Central memory CD8-positive, alpha-beta T cell (primary cell): ENCODE measurements at places on chromosomes 2 and 18.

GRCh38 chr18:3747176-3747973, 297.4 kb downstream of the TGIF1 start:
- H3K27me3 ChIP-seq = peaks cover 37% of the 10 kb centered on the region
- H3K27ac ChIP-seq = no peak overlapping the region
- no peak overlapping the region for H3K4me3 ChIP-seq
- no peak for DNase-seq
- H3K36me3 ChIP-seq = no peaks in the 10 kb centered on the region
- H3K4me1 ChIP-seq = no peaks in the 10 kb centered on the region

DNA sequence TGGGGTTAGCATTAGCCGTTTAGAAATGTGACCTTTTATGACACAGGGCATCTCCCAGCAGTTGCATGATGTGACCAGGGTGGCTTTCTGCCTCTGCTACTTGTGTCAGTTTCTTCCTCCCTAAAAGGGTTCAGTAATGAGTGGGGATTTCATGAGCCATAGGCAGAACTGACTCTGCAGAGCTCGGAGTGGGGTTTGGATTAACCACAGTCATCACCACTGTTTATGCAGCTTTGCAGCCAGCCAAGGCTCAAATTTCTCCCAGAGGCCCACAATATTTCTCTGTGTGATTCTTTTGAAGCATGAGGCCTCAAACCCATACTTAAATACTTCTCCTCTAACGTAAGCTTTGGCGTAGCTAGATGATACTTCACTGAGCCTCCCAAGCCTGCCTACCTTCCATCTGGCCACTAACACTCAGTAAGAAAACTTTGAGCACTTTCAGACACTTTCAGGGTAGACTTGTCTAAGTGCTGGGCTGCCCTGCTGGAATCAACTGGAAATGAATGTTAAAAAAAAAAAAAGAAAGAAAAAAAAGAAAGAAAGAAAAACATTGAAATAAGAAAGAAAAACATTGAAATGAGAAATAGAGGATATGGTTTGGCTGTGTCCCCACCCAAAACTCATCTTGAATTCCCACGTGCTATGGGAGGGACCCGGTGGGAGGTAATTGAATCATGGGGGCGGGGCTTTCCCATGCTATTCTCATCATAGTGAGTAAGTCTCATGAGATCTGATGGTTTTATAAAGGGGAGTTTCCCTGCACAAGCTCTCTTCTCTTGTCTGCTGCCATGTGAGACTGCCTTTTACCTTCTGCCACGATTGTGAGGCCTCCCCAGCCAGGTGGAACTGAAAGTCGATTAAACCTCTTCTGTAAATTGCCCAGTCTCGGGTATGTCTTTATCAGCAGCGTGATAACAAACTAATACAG, 11.5 kb upstream of the LAPTM4A start:
- peaks cover 23% of the 10 kb centered on the region for H3K27me3 ChIP-seq
- no peak overlapping the region for H3K27ac ChIP-seq
- no peak overlapping the region for H3K4me3 ChIP-seq
- H3K4me1 ChIP-seq = no peaks in the 10 kb centered on the region
- DNase-seq = no peak
- H3K36me3 ChIP-seq = no peaks in the 10 kb centered on the region

- H3K4me3 ChIP-seq = no peak overlapping the region
- no peaks in the 10 kb centered on the region for H3K36me3 ChIP-seq
- no peak overlapping the region for H3K27ac ChIP-seq
- H3K27me3 ChIP-seq = peaks cover 18% of the 10 kb centered on the region
- H3K4me1 ChIP-seq = no peaks in the 10 kb centered on the region
Observed at GRCh38 chr2:38935568-38936172, 46.0 kb downstream of the ARHGEF33 start.

DNA sequence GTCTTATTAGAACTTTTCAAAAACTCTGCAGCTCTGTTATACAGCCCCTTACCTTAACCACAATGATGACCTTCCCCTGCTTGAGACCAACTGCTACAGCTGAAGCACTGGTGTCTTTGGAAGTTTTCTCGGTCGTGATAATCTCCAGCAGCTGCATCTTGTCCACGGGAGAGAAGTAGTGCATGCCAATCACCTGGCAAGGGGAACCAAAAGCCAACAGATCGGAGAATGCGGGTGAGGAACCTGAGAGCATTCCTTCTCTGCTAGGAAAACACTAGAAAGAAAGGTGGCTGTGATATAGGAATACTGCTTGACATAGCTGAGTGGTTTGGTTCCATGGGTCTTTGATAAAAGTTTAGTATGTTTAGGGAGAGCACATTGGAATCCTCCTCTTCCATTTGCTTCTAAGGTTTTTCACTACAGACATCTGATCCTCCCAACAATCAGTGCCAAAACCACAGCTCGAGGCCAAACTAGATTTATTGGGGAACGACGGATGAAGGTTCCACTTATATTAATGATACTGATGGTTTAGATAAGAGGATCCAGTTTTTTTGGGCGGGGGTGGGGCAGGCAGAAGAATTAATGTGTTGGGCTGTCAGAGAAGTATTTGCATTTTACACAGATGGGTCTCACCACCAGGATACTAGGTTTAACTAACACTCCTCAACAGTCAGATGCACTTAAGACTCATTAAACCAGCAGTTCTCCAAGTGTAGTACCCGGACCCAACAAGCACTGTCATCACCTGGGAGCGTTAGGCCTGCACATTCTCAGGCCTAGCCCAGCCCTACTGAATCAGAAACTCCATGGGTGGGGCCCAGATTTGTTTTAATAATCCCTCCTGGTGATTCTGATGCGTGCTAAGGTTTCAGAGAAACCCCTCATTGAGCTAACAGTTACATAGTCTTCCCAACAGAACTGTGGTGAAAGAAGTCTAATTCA, 22.4 kb downstream of the GAREM2 start:
- no peak overlapping the region for H3K4me3 ChIP-seq
- DNase-seq = no peak
- no peak overlapping the region for H3K27ac ChIP-seq
- H3K27me3 ChIP-seq = no peaks in the 10 kb centered on the region

GRCh38 chr2:211329882-211330281, 773.5 kb downstream of the CPS1 start:
- no peak for DNase-seq
- no peak overlapping the region for H3K4me3 ChIP-seq
- no peaks in the 10 kb centered on the region for H3K4me1 ChIP-seq
- H3K27me3 ChIP-seq = no peaks in the 10 kb centered on the region

- no peak overlapping the region for H3K4me3 ChIP-seq
- H3K4me1 ChIP-seq = peaks cover 51% of the 10 kb centered on the region
- H3K36me3 ChIP-seq = peaks cover 18% of the 10 kb centered on the region
Observed at GRCh38 chr2:203873461-203873860, 5.9 kb downstream of the CTLA4 start.

- H3K4me3 ChIP-seq = no peak overlapping the region
- H3K4me1 ChIP-seq = no peaks in the 10 kb centered on the region
- H3K27ac ChIP-seq = no peak overlapping the region
Observed at GRCh38 chr18:22999647-23000046, 66.5 kb downstream of the RBBP8 start.

DNA sequence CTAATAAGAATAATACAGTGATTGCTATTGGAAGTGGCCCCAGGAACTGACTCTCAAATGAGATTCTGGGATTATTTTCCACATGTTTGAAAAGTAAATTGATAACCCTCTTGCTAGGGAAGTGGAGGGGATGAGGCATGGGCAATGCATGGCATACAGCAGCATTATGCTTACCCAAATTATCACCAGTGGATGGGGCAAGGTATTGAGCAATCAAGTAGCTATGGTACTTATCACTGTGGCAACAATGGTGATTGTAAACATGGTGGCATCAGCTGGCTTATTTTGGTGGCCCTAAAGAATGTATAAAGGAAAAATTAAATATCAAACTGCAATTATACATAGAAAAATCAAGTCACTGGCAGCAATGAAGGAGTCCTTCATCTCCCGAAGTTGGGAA, 155.1 kb downstream of the FIGN start:
- no peaks in the 10 kb centered on the region for H3K27me3 ChIP-seq
- DNase-seq = no peak
- no peaks in the 10 kb centered on the region for H3K4me1 ChIP-seq
- H3K4me3 ChIP-seq = no peak overlapping the region
- H3K36me3 ChIP-seq = no peaks in the 10 kb centered on the region
- H3K27ac ChIP-seq = no peak overlapping the region

- no peak overlapping the region for H3K4me3 ChIP-seq
- peaks cover 5% of the 10 kb centered on the region for H3K36me3 ChIP-seq
- peaks cover 28% of the 10 kb centered on the region for H3K27me3 ChIP-seq
- DNase-seq = no peak
- no peaks in the 10 kb centered on the region for H3K4me1 ChIP-seq
- H3K27ac ChIP-seq = no peak overlapping the region
Observed at GRCh38 chr2:239575931-239576445, 175.2 kb upstream of the HDAC4 start.

- no peak overlapping the region for H3K27ac ChIP-seq
- no peaks in the 10 kb centered on the region for H3K27me3 ChIP-seq
- DNase-seq = no peak
- peaks cover 3% of the 10 kb centered on the region for H3K36me3 ChIP-seq
Observed at GRCh38 chr18:8283891-8284585, 325.2 kb upstream of the RAB12 start.

GRCh38 chr18:47062471-47062870, 27.1 kb upstream of the ELOA2 start:
- H3K27me3 ChIP-seq = no peaks in the 10 kb centered on the region
- H3K4me1 ChIP-seq = no peaks in the 10 kb centered on the region
- H3K36me3 ChIP-seq = peaks cover 3% of the 10 kb centered on the region
- H3K4me3 ChIP-seq = no peak overlapping the region
- H3K27ac ChIP-seq = no peak overlapping the region

GRCh38 chr18:2494921-2495320, 76.4 kb downstream of the METTL4 start:
- DNase-seq = no peak
- no peaks in the 10 kb centered on the region for H3K36me3 ChIP-seq
- H3K4me1 ChIP-seq = no peaks in the 10 kb centered on the region
- H3K27me3 ChIP-seq = no peaks in the 10 kb centered on the region
- no peak overlapping the region for H3K4me3 ChIP-seq

GRCh38 chr2:42360890-42361727, at the start of gene COX7A2L:
Gene COX7A2L (minus strand): TSS chr2:42361217. CDS start chr2:42361161, 56 bp downstream.
- peaks cover 15% of the 10 kb centered on the region for H3K36me3 ChIP-seq
- no peaks in the 10 kb centered on the region for H3K27me3 ChIP-seq
- H3K4me3 ChIP-seq = peak within 1 kb of the TSS; percentile 79

- DNase-seq = no peak
- H3K36me3 ChIP-seq = no peaks in the 10 kb centered on the region
- no peak overlapping the region for H3K27ac ChIP-seq
- no peak overlapping the region for H3K4me3 ChIP-seq
- no peaks in the 10 kb centered on the region for H3K27me3 ChIP-seq
Observed at GRCh38 chr2:82198809-82199492, 1894.4 kb upstream of the LRRTM1 start.

DNA sequence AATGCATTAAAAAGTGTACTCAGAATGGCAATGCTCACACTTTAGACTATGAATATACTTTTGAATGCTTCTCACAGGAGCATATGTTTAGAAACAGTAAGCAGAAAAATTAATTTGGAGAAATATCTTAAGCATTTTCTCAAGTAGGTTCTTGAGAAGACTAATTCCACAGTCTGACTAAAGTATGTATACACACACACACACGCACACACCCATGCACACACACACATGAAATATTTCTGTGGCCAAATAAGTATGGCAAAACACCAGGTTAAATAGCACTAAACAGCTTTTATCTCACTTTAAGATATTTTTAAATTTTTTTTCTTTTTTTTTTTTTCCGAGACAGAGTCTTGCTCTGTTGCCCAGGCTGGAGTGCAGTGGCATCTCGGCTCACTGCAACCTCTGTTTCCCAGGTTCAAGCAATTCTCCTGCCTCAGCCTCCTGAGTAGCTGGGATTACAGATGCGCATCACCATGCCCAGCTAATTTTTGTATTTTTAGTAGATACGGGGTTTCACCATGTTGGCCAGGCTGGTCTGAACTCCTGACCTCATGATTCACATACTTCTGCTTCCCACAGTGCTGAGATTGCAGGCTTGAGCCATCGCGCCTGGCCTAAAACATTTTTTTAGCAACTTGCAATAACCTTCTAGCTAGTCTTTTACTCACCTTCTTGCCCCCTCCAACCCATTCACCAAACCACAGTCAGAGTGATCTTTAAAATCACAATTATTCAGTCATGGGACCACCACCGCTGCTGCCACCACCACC, 67.5 kb upstream of the SCG2 start:
- DNase-seq = no peak
- peaks cover 33% of the 10 kb centered on the region for H3K27me3 ChIP-seq
- H3K36me3 ChIP-seq = no peaks in the 10 kb centered on the region
- H3K4me3 ChIP-seq = no peak overlapping the region
